ENCODE measurements at places on chromosomes 1 and 21.

DNA sequence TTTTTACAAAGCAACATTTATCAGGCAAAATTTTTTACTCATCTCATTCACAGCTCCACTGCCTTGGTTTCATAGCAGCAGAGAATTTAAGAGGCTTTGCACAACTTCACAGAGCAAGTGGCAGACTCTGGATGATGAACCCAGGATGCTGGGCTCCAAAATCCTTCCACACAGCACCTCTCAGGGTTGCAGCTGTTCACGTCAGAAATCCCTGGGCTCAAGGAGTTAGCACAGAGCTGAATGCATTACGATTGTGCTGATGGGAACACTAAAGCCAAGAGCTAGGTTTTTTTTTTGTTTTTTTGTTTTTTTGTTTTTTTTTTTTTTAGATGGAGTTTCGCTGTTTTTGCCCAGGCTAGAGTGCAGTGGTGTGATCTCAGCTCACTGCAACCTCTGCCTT, 2.4 kb upstream of the HTR6 start:
- DNase-seq: no peak

GRCh38 chr1:159923203-159924024, 1.9 kb downstream of the TAGLN2 start:
- DNase-seq: peak; percentile 73

DNA sequence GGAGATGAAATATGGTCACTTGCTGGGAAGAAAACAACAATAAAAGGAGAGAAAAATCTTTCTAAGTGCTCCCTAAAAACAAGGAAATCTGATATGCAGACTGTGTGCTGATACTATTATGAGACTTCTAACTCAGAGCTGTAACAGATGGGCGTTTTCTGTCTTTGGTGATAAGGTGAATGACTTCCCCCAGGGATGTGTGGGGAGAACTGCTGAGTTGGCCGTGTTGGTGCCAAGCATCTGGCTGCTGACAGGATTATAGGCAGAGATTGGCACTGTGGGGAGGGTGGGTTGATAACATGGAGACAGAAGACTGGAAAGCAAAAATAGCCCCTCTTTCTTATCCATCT, 438.5 kb upstream of the PLXNA2 start:
- no peak for DNase-seq

- DNase-seq: no peak
Observed at GRCh38 chr1:65949230-65949626, 156.5 kb downstream of the PDE4B start.

- DNase-seq: no peak
Observed at GRCh38 chr1:174956976-174957375, 42.8 kb upstream of the CACYBP start.

DNA sequence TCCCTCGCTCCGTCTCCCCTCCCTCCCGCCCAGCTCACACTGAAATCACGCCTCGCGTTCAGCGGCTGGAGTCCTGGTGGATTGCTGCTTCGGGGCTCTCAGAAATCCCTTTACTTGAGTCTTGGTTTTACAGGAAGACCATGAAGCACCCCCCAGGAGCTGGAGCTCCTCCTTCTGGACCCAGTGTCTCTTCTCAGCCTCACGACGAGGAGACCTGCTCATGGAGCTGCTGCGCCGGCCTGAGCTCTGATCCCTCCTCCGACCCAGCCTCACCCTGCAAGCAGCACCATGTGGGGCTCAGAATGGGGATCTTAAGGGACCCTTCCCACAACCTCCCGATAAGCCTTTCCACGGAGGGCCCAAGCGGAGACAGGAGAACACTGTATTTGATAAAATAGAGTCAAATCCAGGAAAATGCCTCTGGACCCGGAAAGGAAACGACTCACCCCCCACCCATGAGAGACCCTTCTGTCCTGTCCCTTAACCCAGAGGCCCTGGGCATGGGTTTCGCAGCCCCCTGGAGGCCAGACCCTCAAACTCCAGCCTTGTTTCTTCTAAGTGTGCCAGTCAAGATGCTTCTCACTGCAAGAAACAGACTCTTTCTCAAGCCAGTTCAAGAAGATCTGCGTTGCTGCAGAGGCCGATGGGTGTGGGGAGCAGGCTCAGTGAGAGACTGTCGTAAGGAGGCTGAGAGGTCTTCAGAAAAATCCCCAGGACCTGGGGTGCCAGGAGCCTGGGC, 26.1 kb downstream of the PDE9A start:
- no peak for DNase-seq

GRCh38 chr21:45558044-45558721, 15.9 kb upstream of the SLC19A1 start:
- no peak for DNase-seq

DNA sequence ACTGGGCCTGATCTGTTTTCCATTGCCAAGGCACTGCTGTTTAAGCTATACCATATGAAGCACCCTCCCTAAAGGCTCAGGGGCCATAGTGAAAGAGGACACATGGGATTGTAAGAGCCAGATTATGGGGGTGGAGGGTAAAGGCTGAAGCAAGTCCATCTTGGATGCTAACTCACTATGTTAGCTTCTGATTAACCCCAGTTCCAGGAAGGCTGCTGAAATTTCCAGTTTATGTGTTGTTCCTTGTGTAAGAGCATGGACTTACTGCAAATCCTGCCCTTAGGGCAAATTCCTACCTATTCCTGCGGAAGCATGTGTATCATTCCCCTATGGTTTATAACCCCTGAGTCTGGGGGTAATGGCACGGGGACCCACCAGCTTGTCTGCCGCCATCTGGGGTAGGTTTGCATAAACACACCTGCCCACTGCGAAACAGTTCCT, 91.8 kb upstream of the SERBP1 start:
- DNase-seq: no peak

DNA sequence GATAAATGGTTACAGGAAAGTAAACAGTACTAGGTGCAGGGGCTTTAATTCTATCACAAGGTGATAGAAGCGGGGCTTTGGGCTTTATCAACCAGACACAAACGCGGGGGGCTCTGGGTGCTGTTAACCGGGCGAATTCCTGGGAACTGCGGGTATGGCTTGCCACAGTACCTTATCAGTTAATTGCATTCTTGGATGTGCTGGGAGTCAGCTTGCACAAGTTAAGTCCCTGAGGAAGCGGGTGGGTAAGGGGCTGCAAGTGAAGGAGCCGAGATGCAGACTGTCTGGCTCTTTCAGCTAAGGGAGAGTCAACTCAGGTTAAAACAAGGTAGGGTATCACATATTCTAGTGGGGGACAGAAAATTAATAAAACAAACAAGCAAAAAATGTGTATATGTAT, 661 bp downstream of the GBP4 start:
- no peak for DNase-seq

DNA sequence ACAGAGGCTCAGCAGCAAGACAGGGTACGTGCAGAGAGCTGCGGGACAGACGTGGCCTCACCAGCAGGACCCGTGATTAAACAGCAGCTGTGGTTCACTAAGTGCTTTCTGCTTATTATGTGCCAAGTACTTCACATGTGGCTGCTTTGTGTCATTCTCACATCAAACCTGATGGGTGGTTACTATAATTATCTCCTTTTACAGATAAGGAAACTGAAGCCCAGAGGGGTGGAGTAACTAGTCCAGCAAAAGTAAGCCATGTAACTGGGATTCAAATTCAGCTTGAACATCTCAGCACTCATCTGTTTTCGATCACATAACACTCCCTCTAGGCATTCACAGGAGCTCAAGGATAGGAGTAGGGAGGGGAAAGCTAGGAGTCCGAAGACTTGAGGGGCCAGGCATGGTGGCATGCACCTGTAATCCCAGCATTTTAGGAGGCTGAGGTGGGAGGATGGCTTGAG, 50.8 kb upstream of the CLIC4 start:
- no peak for DNase-seq

DNA sequence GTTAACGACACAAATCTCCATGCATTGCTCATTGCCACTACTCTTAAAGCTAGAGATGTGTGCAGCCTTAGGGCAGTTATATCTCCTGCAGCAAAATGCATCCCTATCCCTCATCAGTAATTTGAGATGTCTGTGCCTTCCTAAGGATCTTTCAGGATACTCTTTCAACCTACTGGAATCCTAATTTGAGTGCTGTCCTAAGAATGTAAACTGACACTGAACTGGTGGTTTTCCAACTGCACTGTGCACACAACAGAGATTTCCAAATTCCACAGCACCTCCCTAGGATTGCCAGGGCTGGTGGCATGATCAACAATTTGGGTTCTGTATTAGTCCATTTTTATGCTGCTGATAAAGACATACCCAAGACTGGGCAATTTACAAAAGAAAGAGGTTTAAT, 193.9 kb downstream of the LTN1 start:
- no peak for DNase-seq

GRCh38 chr1:224641030-224641429, 24.9 kb downstream of the CNIH3 start:
- no peak for DNase-seq

GRCh38 chr1:234969581-234970400, 158.8 kb downstream of the TOMM20 start:
- DNase-seq: no peak

GRCh38 chr1:2632561-2633361, at the start of gene MMEL1:
TSS of gene MMEL1 (minus strand) at chr1:2633016. CDS start at chr1:2629484, 3,532 bp downstream.
- no peak for DNase-seq

DNA sequence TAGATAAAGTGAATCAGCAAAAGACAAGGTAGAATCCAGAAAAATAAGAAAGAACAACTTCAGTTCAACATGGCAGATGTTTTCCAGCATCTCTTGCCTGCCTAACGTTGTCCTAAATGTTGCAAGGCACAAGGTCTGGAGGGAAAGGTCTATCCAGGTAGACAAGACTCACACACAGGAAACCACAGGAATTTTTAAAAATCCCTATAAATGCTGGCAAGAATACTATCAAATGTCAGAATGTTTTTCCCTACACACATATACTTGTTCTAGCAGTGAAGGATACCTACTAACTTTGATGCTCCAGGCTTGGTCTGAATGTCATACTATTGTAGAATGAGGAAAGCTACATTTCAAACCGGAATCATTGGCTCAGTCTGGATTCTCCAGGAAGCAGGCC, 10.6 kb downstream of the GJA5 start:
- DNase-seq: no peak

- DNase-seq: no peak
Observed at GRCh38 chr1:167911413-167911812, 2.5 kb downstream of the ADCY10 start.

DNA sequence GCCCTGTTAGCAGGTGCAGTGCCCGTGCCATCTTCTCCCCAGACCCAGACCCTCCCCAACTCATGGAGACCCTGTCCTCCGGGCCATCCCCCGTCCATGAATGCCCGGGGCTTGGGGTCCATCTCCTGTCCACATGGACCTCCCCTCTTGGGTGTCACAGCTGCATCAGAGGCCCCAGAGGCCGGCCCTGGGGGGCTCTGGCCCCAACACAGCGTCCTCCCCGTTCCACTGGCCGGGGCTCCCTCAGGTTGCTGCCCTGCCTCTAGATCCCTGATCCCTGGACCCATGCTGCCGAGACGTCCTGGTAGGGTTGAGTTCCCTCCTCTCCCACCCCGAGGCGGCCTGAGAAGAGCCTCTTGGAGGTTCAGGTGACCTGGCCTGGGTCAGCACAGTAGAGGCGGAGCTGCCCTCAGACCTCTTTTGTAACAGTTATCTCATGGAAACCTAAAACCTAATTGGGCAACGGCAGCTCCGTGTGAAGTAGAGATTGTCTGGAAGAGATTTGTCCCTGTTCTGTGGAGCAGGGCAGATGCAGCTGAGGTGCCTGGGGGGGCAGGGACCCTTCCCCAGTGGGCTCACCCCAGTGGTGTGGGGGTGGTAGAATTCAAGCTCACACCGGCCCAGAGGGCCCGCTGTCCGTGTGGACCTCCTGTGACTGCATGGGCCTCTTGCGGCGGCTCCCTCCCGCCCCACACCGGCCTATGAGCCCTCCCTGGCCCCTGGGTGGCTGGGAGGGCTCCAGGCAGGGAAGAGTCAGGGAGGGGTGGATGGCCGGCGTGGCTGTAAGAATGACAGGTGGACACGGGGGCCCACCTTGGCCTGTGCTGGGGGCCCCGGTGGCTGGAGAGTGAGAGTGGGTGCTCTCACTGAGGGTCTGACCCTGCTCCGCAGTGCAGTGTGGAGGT, 56.1 kb downstream of the SKI start:
- no peak for DNase-seq

- DNase-seq: no peak
Observed at GRCh38 chr1:14549897-14550620, 48.4 kb upstream of the KAZN start.

DNA sequence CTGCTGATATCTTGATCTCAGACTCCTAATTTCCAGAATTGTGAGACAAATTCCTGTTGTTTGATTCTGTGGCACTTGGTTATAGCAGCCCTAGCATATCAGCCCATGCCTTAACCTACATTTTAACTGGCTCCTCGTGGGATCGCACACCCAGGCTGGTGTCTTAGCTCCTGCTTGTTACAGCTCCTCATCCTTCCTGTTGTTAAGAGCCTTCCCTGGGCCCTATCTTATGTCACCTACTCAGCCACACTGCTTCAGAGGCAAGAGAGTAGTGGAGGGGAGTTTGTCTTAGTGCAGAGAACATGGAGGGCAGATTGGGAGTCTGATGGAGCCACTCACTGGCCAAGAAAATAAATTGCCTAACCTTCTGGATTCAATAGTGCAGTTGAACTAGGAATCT, 131.0 kb downstream of the ROR1 start:
- DNase-seq: no peak

GRCh38 chr1:107464827-107465226, 324.0 kb downstream of the NTNG1 start:
- DNase-seq: no peak

DNA sequence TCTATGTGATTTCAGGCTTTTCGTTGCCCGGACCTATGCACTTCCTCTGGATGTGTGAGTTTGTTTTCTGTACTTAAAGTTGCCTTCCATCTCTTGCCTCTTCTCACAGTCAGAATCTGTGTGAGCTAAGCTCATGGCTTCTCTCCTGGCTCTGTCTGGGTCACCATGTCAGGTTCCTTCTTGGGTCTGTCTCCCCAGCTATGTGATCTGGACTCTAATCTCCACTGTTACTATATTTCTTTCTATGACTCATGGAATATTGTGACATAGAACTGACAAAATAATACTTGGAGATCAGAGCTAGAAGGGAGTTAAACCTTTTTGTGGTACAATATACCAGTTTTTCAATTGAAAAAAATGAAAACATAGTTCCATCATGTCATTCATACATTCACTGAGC, 172.7 kb upstream of the FGGY start:
- DNase-seq: no peak

DNA sequence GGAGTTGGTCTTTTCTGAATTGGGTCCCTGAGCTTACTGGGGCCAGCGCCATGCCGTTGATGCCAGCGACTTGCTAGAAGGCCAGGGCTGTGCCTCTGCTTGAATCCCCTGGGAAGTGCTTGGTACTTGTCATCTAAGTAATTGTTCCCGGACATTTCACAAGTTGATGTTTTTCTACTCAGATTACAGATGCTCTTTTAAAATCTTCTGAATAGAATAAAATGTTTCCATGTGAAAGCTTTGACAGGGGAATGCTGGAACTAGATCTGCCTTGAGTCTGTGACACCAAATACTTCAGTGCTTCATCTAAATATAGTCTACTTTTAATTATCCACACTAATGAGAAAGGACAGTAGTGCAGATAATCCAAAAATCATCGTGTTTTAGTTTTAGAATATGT, 38.3 kb downstream of the PTGFRN start:
- no peak for DNase-seq

- DNase-seq: no peak
Observed at GRCh38 chr1:27689423-27690173, 17.6 kb upstream of the IFI6 start.

Data from stimulated activated CD8-positive, alpha-beta memory T cell treated with anti-CD3 and anti-CD28 coated beads, Interleukin-2, amount 100 ng/mL, for 1 hour (primary cell).